ENCODE measurements at places on chromosomes 4 and X.
A peak's percentile ranks its signal among the peaks of the same experiment; 100 is the strongest.

GRCh38 chr4:36173905-36174304 is 70.4 kb downstream of the ARAP2 start:
- no peak for DNase-seq

- no peak for DNase-seq
Observed at GRCh38 chr4:175308236-175308635, 390.1 kb downstream of the ADAM29 start.

DNA sequence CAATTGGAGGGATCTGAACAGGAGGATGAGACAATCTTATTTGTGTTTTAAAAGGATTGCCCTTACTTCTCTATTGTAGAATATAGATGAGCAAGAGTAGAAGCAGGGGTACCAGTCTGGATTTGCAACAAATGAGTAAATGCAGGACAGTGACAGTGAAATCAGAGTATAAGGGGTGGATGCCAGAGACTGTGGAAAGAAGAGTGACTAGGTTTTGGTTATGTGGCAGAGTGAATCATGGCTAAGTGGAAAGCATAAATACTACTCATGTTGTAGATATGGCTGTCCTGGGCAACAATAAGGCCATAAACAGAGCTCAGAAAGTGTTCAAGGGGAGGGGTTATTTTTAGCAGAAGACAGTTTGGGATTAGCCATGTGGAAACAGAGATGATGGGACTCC is 6.0 kb upstream of the VSIG4 start:
- no peak for DNase-seq

DNA sequence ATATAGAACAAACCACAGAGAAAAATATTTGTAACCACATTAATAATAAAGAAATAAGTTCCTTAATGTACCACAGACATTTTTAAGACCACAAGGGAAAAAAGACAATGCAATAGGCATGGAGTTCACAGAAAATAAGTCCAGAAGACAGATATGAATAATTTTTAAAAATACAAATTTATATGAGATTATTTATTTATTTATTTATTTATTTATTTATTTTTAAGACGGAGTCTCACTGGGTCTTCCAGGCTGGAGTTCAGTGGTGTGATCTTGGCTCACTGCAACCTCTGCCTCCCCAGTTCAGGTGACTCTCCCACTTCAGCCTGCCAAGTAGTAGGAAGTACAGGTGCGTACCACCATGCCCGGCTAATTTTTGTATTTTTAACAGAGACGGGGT is 53.7 kb downstream of the THAP9 start:
- no peak for DNase-seq

DNA sequence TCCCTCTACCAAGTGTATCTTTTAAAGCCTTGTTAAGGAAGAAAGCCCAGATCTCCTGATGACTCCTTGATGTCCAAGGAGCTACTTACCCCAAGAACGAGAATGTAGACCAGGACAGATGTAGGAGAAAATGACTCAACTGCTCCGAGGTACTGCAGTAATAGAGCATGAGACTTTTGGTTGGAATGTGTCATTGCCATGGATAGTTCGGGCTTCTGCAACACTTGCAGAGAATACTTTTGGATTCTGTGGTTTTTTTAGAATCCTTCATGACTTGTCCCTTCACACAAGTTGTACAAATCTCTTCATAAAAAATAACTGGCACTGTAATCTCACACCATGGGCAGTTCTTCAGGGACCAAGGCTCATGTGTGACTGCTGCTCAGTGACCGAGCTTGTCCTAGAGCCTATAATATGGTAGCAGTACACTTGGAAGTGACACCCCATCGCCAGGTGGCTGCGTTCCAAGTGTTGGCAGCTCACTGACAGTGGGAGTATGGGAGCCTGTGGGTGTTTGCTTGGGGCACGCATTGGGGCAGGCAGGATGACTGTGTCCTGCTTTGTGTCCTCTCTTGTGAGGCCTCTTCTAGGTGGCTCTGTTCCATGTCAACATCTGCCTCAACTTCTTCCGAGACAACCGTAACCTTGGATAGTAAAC is 87.9 kb upstream of the WDR1 start:
- no peak for DNase-seq

DNA sequence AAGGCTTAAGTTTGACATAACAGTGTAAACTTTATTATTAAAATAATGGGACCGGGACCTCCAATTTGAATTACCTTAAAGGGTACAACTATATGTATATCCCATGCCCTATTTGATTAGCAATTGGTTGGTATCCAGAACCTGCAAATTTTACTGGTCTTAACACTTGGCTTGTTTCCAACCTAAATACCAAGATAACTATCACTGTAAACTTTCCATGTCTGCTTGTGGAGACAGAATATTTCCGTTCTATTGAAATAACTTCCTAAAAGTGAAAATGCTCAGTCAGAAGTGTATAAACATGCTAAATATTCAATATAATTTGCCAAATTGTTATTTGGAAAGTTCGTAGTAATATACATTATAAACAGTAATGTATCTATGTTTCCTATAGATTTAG is 154.0 kb downstream of the TMEM47 start:
- DNase-seq = no peak

GRCh38 chr4:147138171-147138570 is 192.5 kb upstream of the TTC29 start:
- DNase-seq = peak; percentile 51

GRCh38 chr4:184143770-184144564 is 73.7 kb downstream of the ENPP6 start:
- peak; percentile 46 for DNase-seq

DNA sequence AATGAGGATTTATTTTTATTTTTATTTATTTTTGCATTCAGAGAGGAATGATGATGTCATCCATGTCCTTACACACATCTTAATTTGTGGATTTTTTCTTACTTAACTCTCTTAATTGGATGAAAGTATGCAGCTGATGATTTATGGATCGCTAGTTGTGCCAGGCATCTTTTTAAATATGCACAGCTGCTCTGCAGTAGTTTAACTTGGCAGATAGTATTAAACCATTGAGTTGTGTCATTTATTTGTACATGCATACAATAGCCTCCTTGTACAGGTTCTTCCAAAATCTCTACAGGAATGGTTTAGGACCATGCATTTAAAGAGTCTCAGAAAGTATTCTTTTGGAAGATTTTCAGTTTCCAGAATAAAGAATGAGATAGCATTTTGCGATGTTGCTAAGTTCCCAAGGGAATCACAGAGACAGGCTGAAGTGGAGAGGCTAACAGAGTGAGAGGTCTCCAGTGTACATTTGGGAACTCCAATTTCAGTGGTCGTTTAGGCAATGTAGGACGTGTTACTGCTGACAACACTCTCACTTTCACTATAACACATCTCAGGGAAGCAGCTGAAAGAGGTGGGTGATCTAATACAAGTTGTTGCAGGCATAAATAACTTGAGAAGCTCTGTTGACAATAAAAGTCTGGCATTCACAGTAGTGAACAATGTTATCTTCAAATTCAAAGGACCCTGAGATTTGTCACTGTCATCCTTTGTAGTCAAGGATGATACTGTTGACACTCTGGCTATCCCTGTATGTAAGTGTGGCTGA is 49.9 kb upstream of the SCRG1 start:
- no peak for DNase-seq

DNA sequence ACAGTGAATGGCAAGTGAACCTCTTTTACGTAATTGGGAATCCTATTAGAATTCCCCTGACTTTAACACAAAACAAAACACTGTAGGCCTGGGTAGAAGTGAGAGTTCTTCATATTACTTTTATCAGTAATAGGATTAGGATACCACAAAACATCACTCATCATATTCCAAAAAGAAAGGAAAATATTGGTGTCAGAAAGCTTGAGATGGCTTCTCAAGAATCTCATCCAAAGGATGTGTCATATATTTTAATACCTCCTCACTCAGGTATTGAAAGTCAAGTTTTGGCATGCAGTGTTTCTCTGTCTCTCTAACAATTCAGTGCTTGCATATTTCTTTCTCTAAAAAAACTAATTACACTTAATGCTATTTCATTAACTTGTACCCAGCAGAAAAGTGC is 173.2 kb downstream of the PDGFC start:
- no peak for DNase-seq

All from ELF-1 (cell line).